K562 (cell line): ENCODE measurements at places on chromosomes 3 and 15. TPM values are rescaled to one million over a fixed set of nuclear protein-coding genes. Genes with fewer than 3 reads are reported as not detected.

The AHSG gene
- total RNA-seq: 0.69 and 1.2 TPM in 2 replicates

The DGKG gene
- 0.29 TPM in 1 of 2 replicates, not detected in the other for total RNA-seq

The P3H2 gene
- total RNA-seq: 0.22 and 0.40 TPM in 2 replicates

DNA sequence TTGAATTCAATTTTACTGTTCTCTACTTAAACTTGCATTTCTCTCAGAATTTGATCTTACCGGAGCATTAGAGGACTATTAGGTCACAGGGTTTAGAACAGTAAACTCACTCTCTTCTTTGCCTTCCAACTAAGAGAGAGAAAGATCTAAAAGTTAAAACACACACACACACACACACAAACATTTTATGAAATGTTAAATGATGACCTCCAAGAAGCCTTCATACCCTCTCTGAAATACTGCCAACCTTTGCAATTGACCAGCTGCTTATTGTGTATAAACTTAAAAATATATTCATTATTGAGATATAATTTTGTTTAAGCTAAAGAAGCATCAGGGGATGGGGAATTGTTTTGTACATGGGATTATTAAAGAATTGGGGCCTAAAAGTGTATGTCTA, 15.5 kb upstream of the NR2F2 start:
- DNase-seq: no peak

GRCh38 chr15:38130205-38130567, 122.5 kb upstream of the SPRED1 start:
- DNase-seq: no peak

The ISL2 gene
- 17.6 and 23.7 TPM in 2 replicates for total RNA-seq

- DNase-seq: no peak
These were observed 158.6 kb upstream of the FEZF2 start for GRCh38 chr3:62531981-62532380.

- no peak for DNase-seq
These were observed 28.7 kb upstream of the ZNF148 start for GRCh38 chr3:125403789-125404188.

The NME9 gene
- not detected in 2 replicates for total RNA-seq

The B3GNT5 gene
- total RNA-seq: 23.8 and 25.0 TPM in 2 replicates

The SHC4 gene
- total RNA-seq: 0.40 and 0.51 TPM in 2 replicates

DNA sequence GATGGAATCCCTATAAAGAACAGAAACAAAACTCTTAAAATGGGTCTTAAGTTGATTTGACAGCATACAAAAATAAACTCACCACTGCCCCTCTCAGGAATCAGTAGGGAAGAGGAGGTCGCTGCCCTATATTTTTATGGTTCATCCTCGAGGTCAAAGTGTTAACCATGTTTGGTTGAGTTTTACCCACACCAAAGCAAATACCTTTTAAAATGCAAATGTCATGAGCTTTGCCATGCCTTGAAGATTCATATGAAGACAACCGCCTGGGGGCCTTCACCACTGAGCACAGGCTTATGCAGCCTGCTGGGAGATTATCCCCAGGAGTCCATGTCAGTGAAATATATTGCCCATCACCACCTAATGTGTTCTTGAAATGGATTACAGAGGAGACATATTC, 66.1 kb downstream of the GLB1 start:
- DNase-seq: peak; percentile 29

The XIRP1 gene
- total RNA-seq: 0.04 and 0.09 TPM in 2 replicates

DNA sequence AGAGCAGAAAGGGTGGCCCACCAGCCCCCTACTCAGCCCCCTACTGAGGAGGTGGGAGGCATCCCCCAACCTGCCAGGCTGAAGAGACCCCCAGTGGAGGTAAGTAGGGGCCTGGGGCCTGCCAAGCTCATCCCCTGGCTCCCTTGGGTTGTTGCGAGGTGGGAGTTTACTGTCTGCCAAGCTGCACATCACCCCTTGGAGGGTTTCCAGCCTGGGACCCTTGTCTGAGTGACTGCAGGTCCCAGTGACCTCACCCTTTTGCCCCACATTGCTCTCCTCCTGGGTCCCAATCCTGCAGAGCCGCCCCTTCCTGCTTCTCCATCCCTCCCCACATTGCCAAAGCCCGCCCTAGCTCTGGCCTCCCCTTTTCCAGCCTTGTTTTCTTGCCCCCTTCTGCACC, 1.0 kb upstream of the ALS2CL start:
- DNase-seq: no peak
